ENCODE measurements at places on chromosomes 3 and 15.

DNA sequence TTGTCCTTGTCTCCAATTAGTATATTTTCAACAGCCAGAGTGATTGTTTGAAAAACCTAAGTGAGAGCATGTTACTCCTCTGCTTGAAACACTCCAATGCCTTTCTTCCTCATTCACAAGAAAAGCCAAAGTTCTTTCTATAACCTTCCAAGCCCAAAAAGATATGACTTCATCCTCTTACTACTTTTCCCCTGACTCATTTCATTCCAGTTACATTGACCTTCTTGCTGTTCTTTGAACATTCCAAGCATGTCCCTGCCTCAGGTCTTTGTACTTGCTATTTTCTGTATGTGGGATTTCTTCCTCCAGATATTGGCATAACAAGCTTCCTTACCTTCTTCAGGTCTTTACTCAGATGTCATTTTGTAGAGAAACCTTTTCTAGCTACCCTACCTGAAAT is 28.3 kb downstream of the EHHADH start:
- no peak for DNase-seq

DNA sequence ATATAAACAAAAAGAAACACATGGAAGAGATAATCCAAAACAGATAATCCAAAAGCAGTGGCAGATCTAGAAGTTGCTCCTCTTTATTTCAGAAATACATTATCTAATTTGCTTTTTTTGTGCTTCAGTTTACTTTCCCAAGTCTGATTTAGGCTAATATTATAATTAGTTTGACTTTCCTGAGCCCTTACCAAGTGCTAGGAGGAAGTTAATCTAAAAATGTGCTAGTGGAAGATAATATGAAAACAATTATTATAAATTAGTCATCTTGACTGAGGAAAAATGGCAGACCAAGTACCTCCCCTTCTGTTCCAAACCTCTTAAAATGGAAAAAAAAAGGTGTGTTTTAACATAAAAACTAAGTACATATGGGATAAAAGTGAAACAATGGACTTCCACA is 17.5 kb downstream of the SLC9A9 start:
- DNase-seq: no peak

DNA sequence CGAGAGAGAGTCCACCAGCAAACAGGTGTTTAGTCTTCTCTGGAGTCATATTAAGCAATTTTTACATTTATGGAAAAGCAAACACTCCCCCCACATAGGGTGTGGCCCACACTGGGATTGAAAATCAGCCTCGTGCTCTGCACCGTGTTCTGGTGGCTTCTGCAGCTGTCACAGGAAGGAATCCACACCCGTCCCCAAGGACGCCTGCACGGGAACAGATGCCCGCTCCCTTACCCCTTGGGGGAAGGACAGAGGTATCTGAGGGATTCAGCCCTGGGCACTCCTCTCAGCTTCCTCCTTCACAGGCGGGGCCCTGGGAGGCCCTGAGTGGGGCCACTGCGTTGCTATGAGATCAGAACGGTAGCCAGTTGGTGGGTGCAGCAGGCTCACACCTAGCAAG is 27.8 kb downstream of the LIPC start:
- peak; percentile 83 for DNase-seq

DNA sequence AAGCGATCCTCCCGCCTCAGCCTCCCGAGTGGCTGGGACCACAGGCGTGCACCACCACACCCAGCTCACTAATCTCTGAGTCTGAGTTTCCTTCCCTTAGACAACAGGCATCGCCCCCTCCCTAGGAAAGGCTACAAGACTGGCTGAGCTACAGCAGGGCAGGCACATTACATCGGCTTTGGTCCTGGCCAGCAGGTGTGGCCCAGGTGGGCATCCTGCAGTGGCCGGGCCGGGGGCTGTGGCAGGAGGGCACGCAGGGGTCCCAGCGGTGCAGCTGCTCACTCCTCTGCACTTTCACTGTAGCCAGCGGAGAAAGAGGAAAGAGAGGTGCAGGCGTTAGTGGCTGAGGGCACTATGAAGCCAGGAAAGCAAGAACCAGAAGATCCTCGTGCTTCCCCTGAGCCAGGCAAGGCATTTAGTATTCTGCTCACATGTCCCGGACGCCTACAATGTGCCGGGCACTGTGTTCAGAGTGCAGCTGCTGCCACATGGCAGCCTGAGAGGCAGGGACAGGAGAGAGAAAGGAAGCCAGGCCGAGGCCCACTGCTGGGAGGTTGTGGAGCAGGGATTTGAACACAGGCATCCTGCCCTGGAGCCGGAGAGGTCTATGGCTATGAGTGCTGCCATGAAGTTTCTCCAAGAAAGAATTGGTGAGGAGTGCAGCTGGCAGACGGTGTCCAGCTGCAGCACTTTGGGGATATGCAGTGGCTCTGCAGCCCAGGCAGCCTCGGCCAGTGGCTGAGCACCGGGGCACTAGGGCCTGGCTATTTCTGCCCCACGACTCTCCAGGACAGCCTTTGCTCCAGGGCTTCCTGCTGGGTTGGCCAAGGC is 22.3 kb downstream of the GRIP2 start:
- DNase-seq: no peak

DNA sequence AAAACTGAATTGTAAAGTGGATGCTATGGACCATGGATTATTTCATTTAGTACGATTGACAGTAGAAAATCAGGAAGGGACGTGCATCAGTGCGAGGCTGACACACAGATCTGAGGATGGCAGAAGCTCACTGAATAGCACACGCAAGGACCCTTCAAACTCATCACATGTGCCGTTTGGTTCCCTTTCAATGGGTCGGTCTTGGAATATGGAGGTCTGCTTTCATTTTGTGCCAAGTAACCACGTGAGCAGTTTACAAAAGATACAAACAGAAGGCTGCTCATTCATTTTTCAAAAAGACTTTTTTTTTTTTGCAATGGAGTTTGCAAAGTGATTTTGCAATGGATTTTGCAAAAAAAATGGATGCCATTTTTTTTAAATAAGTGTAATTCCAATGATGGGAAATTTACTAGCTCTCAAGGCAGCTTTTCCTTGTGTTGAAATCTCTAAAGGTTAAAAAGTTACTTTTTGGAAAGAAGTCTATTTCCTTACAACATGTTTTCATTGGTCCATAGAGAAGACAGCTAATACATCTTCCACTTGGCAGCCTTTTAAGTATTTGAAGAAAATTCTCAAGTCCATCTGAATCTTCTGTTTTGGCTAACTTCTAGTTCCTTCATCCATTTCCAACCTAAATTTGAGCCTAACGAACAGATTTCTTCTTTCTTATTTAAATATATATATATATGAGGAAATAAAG is 392.3 kb upstream of the TPRG1 start:
- no peak for DNase-seq

GRCh38 chr3:115623044-115623868 is at the start of gene GAP43:
Gene GAP43 (plus strand): TSS chr3:115623510. CDS start chr3:115623690, 180 bp downstream.
- peak; percentile 84 for DNase-seq

- peak; percentile 62 for DNase-seq
Measured at GRCh38 chr3:123642182-123642956, 57.5 kb upstream of the HACD2 start.

- DNase-seq: no peak
Measured at GRCh38 chr15:74769463-74770025, 12.3 kb upstream of the CSK start.

DNA sequence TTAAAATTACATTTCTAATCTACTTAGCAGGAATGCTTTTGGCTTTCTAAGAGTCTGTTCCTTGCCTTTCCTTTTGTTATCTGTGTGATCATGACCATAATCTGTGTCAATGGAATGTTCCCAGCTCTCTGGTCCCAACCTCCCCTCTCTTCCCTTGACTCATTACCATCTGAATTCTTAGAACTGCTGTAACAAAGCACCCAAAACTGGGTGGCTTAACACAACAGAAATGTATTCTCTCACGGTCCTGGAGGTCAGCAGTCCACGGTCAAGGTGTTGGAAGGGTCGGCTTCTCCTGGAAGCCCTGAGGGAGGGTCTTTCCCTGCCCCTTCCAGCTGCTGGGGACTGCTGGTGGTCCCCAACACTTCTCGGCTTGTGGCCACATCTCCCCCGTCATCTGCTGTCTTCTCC is 81.1 kb downstream of the LRRK1 start:
- DNase-seq: no peak

Measured in NCI-H2171 treated with DMSO at 0.1 percent for 48 hours (cell line).